ENCODE measurements at places on chromosomes 12 and 14. TPM values are rescaled to one million over a fixed set of nuclear protein-coding genes. Genes with fewer than 3 reads are reported as not detected.

DNA sequence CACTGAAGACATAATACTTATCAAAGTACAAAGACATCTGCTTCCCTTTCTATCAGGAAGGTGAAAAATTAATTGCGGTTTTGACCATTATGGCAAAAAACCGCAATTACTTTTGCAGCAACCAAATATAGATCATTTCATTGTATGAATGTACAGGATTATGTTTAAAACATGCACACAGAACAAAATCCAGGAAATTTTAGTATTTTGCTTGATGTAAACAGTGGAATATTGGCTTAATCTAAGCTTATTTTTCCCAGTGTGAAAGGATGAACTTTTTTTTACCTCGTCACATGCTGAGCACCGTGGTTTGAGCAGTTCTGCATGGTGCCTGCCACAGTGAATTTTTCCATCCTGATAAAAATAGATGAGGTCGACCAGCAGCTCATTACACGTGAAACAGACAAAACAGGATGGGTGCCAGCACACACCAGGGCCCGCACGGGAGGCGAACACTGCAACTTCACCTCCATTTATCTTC lies 121.2 kb downstream of the PRICKLE1 start:
- H3K27me3 ChIP-seq, result no peaks in the 10 kb centered on the region
- peak; percentile 22 for DNase-seq
- no peak overlapping the region for H3K4me3 ChIP-seq

DNA sequence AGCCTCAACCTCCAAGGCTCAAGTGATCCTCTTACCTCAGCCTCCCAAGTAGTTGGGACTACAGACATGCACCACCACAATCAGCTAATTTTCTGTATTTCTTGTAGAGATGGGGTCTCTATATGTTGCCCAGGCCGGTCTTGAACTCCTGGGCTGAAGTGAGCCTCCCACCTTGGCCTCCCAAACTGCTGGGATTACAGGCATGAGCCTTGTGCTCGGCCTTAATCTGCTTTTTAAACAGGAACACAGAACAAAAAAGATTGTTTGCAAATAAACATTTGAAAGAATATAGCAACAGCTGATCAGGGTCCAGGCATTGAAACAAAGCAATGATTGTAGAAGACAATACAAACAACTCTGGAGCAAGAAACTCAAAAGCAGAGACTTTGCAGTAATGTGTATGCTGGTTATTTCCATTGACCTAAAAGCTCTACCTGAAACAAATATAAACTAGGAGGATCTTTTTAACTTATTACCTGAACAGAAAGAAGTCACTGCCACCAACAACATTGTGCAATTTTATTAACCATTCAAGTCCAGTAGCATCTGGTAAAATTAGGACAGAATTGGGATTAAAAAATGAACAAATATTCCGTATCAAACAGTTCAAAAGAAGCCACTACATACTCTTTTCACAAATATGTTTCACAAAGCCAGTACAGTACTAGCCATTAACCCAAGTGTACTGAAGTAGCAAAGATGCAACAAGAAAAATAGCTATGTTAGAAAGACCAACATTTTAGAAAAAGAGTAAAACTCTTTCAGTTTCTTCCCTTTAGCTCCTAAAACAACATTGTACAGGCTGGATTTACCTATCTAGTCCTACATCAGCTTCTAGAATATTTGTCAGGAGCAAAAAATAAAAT lies 14.2 kb downstream of the AMN1 start:
- no peaks in the 10 kb centered on the region for H3K27me3 ChIP-seq
- H3K4me1 ChIP-seq, result no peaks in the 10 kb centered on the region
- no peak overlapping the region for H3K27ac ChIP-seq
- no peaks in the 10 kb centered on the region for H3K36me3 ChIP-seq
- DNase-seq, result no peak

GRCh38 chr12:52423035-52423434 lies 11.1 kb downstream of the KRT75 start:
- no peaks in the 10 kb centered on the region for H3K36me3 ChIP-seq
- no peak overlapping the region for H3K27ac ChIP-seq
- H3K4me3 ChIP-seq, result no peak overlapping the region
- no peaks in the 10 kb centered on the region for H3K27me3 ChIP-seq

DNA sequence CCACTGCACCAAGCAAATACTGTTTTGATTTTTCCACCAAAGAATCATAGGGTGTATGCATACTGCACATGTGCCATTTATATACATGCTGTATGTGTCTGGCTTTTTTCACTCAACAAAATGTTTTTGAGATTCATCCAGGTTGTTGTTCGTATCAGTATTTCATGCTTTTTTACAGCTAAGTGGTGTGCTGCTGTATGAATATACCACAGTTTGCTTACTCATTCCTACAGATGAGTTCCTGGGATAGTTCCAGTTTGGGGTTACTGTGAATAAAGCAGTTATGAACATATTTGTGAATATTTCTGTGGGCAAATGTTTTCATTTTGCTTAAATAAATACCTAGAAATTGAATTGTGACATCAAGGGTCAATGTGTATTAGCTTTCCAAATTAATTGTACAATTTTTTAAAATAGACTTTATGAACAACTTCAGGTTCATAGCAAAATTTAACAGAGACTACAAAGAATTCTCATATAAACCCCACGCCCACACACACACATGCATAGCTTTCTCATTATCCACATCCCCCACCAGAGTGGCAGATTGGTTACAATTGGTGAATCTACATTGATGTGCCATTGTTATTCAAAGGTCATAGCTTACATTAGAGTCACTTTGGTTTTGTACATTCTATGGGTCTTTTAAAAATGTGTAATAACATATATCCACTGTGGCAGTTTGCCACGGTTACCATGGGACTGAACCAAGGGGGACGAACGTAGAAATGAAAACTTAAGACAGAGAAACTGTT lies 6.9 kb upstream of the KRT6A start:
- DNase-seq, result no peak
- H3K27me3 ChIP-seq, result no peaks in the 10 kb centered on the region
- H3K27ac ChIP-seq, result no peak overlapping the region
- no peaks in the 10 kb centered on the region for H3K4me1 ChIP-seq

GRCh38 chr12:28167981-28168485 lies 22.2 kb upstream of the CCDC91 start:
- H3K4me1 ChIP-seq, result no peaks in the 10 kb centered on the region
- H3K27me3 ChIP-seq, result no peaks in the 10 kb centered on the region
- no peak for DNase-seq
- H3K36me3 ChIP-seq, result no peaks in the 10 kb centered on the region
- H3K27ac ChIP-seq, result no peak overlapping the region
- no peak overlapping the region for H3K4me3 ChIP-seq

GRCh38 chr12:100173111-100173510 lies 27.5 kb upstream of the ACTR6 start:
- no peak overlapping the region for H3K27ac ChIP-seq
- H3K4me1 ChIP-seq, result no peaks in the 10 kb centered on the region
- H3K27me3 ChIP-seq, result no peaks in the 10 kb centered on the region

- peaks cover 12% of the 10 kb centered on the region for H3K4me1 ChIP-seq
- H3K4me3 ChIP-seq, result no peak overlapping the region
- no peak for DNase-seq
- peak overlapping the region; percentile 20 for H3K27ac ChIP-seq
- H3K27me3 ChIP-seq, result no peaks in the 10 kb centered on the region
Observed at GRCh38 chr12:111788178-111788654, 21.5 kb downstream of the ALDH2 start.

- no peak overlapping the region for H3K27ac ChIP-seq
- H3K4me3 ChIP-seq, result no peak overlapping the region
- H3K4me1 ChIP-seq, result no peaks in the 10 kb centered on the region
- H3K27me3 ChIP-seq, result no peaks in the 10 kb centered on the region
Observed at GRCh38 chr12:33052141-33053051, 155.8 kb upstream of the PKP2 start.

DNA sequence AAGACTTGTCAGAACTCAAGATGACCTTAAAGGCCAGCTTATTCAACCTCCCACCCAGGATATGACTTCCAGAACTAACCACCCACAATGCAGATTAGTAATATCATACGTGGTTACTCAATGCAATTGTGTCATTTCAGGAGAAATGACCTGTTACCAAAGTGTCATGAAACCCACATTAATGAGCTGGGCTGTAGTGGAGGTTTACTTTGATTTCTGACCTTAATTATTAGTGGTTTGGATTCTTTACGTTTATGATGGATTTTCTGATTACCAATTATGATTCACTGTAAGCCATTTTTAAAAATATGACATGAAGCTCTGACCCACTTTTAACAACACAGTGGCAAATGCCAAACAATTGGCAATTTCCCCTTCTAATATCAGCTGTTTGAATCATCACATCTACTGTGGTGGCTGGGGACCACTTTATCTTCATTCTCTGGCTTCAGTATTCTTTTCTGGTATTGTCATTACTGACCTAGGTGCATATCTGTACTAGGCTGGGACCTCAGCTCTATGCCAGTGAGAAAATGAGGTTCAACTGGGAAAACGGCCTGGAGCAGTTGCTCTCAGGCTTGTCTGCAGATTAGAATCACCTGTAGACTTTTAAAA lies 223.3 kb downstream of the RGS6 start:
- H3K4me3 ChIP-seq, result no peak overlapping the region
- H3K4me1 ChIP-seq, result no peaks in the 10 kb centered on the region
- no peaks in the 10 kb centered on the region for H3K36me3 ChIP-seq
- no peak overlapping the region for H3K27ac ChIP-seq
- H3K27me3 ChIP-seq, result no peaks in the 10 kb centered on the region
- no peak for DNase-seq

IFI27 gene
- total RNA-seq, result 86.2 TPM

TAS2R8 gene
- total RNA-seq, result not detected
